ENCODE measurements at places on chromosomes 1 and 21.

GRCh38 chr1:243715285-243715684 lies 134.8 kb downstream of the AKT3 start:
- DNase-seq: no peak

DNA sequence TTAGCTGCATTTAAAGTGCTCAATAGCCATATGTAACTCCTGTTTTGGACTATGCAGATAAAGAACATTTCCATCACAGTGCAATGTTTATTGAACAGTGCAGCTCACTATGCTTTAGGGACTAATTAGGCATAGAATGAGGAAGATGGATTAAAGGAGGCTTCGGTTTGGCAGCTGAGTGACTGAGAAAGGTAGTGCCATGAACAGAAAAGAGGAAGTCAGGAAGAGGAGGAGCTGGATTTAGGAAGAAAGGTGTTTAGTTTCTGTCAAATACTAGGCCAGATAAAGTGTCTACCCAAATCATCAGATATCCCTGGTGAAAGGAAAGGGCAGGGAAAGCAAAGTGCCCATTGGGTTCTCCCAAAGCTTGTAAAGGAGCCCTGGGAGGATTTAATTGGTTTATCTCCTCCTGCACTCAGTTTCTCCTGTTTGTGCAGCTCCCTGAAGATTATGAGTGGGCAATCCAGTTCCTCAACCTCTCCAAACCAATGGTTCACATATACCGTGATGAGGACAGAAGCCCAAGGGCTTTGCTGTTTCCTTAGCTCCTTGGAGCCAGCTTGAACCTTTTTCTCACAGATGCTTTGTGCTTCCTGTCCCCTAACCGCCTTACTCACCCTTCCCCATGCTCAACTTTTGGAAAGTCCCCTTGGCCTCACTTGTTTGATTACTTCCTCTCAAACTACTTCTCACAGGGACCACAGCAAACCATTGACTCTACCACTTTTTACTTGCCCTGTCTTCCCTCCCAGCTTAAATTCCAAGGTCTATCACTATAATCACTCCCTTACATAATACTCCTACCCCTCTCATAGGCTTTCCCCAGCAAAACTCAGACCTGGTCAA lies 3.5 kb upstream of the RAP1A start:
- no peak for DNase-seq

GRCh38 chr1:7284839-7285435 lies 486.2 kb upstream of the VAMP3 start:
- no peak for DNase-seq

DNA sequence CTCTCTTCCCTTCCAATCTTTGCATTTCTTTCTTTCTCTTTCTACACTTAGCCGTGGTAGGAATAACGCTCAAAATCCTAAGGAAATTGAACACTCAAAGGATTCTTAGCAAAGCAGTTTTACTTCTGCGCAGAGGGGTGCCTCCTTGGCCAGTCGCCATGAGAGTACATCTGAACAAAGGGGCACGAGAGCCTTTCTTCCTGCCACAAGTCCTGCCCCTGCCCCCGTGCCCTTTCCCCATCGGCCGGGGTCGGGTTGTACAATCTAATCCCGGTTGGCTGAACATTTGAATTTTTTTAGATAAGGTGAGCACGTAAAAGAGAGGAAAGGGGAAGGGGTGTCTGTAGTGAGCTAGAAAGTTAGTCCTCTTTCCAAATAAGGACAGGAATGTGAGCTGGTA lies 28.6 kb upstream of the COL6A1 start:
- DNase-seq: no peak

DNA sequence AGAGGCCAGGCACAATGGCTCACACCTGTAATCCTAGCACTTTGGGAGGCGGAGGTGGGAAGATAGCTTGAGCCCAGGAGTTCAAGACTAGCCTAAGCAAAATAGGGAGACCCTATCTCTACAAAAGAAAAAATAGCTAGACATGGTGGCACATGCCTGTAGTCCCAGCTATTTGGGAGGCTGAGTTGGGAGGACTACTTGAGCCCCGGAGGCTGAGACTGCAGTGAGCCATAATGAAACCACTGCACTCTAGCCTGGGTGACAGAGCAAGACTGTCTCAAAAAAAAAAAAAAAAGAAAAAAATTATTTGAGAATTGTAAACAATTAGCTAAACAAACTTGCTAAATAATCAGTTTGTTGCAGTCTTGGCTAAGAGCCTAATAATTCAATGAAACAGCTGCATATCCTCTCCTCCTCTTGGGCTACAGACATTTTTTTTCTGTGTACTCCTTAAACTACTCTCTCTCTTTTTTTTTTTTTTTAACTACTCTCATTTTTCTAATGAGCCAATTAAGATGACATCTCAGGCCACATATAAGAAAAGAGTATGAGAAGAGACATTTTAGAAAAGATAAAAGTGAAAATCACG lies 10.5 kb upstream of the DNAJB4 start:
- no peak for DNase-seq

DNA sequence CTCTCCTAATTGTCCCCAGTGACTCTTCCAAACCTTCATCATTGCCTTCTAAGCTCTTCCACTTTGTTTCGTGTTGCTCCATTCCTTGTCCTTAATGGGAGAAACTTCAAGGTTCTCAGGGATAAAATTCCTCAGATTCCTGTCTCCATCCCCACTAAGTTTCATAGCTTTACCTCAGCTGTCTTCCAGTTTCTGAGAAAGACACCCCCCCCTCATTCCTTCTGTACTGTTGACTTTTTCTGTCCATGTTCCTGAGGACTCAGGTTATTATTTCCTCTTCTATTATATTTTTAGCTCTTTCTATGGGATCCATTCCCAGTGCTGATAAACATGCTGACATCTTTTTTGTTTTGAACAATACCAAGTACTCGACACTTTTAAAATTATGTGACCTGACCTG lies 215.3 kb upstream of the PTGFR start:
- DNase-seq: no peak

- DNase-seq: no peak
These were observed 3.0 kb downstream of the IL22RA1 start for GRCh38 chr1:24139841-24140425.

- DNase-seq: no peak
These were observed 107.4 kb upstream of the CASZ1 start for GRCh38 chr1:10903821-10904220.

- peak; percentile 78 for DNase-seq
These were observed 6.1 kb downstream of the INTS3 start for GRCh38 chr1:153733970-153734369.

- no peak for DNase-seq
These were observed 269.4 kb downstream of the AMY1C start for GRCh38 chr1:104018922-104019674.

- no peak for DNase-seq
These were observed 11.1 kb downstream of the EPB41 start for GRCh38 chr1:28925350-28925891.

DNA sequence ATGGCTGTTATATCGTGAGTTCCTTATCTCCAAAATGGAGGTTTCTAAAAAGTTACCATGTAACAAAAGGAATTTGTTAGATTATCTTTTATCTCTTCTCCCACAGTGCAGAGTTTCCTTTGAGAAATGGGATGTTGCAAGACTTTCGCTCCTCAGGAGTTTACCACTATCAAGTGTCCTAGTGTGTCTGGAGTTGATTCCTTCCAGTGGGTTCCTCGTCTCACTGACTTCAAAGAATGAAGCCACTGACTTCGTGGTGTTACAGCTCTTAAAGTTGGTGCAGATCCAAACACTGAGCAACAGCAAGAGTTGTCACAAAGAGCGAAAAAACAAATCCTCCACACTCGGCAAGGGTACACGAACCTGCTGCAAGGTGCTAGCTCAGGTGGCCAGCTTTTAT lies 37.0 kb downstream of the SPAG17 start:
- DNase-seq: no peak

GRCh38 chr1:200628223-200628881 lies 7.8 kb upstream of the KIF14 start:
- DNase-seq: no peak

- peak; percentile 48 for DNase-seq
These were observed 1.0 kb downstream of the ROR1 start for GRCh38 chr1:63774617-63775417.

DNA sequence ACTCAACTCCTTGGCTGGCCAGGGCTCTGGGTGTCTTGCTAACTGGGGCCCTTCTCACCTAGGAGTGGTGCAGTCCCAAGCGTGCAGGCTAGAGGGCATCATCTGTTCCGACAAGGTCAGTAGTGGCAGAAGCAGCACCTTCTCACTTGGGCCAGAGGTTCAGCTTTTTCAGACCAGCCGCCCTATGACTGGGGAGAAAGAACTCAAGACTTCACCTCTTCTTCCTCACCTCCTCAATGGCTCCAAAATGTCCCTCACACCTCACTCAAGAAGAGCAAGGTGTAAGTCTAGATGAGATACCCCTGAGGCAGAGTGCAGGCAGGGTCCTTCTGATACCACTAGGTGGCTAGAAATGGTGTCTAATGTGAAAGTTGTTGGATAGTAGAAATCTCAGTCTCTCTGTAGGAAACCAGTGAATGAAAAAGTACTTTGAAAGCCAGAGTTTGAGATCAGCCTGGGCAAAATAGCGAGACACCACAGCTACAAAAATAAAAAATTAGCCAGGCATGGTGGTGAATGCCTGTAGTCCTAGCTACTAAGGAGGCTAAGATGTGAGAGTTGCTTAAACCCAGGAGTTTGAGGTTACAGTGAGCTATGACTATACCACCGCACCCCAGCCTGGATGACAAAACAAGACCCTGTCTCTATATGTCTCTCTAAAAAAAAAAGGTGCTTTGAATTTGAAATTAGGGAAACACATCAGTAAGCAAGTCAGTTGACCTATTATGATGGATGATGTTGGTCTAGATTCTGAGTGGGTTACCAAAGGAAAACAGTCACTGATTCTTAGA lies 8.6 kb upstream of the IL20 start:
- no peak for DNase-seq

DNA sequence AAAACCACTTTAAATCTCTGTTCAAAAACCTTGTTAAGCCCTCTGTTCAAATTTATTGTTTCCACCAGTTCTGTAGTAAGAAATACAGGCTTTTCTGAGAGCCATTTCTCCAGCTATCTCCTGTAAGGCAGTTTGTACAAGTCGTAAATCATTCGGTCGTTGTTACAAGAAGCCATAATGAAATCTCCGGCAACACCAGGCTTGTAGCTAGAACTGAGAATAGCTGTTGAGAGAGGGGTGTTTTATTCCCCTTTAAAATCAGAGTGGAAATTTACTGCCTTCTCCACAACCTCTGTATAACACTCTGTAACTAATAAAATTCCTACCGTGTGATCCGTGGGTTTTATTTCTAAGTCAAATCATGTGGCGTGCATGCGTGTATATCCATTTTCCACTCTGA lies 335.8 kb upstream of the KAZN start:
- DNase-seq: no peak

- DNase-seq: peak; percentile 83
These were observed 78.4 kb upstream of the GPR88 start for GRCh38 chr1:100459358-100460114.
